Immature natural killer cell (primary cell): ENCODE measurements at places on chromosomes 5 and 9. TPM values are rescaled to one million over a fixed set of nuclear protein-coding genes. Genes with fewer than 3 reads are reported as not detected.

Gene ADCY2
- not detected for polyA plus RNA-seq

Gene CNTNAP3
- polyA plus RNA-seq = not detected

Gene NR5A1
- polyA plus RNA-seq = not detected

Gene STPG3
- polyA plus RNA-seq = not detected

Gene SUB1
- polyA plus RNA-seq = 471 TPM

Gene CCNO
- not detected for polyA plus RNA-seq

Gene TMEM174
- not detected for polyA plus RNA-seq

DNA sequence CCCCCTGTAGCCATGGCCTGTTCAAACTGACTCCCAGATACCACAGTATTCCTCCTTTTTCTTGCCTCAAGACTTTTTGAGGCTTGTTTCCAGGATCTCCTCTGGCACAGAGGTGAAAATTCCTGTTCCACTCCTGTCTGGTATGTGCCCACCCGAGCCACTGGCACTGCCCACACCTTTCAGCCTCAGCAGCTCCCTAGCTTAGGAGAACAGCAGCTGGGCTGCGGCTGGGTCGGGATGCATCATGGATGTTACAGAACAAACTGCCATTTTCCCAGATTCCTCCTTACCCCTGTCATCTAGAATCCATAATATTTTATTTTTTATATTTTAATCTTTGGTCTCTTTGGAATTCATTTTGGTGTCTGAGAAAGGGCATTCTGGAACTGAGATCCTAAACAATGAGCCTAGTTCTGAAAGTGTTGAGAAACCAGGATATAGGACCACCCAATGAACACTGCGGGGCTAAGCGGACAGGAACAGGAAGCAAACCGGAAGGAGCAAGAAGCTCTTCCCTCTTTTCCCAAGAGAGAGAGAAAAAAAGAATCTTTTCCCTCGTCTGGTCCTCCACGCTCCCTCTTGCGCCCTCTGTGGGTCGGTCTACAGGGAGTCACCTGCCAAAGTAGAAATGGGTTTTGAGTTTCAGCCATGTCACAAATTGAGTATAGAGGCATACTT is 12.5 kb downstream of the OR2S2 start:
- H3K27me3 ChIP-seq = peaks cover 2% of the 10 kb centered on the region
- peaks cover 8% of the 10 kb centered on the region for H3K4me1 ChIP-seq
- no peaks in the 10 kb centered on the region for H3K36me3 ChIP-seq
- peak; percentile 8 for DNase-seq
- no peak overlapping the region for H3K27ac ChIP-seq

- no peak for DNase-seq
- H3K27ac ChIP-seq = no peak overlapping the region
- no peaks in the 10 kb centered on the region for H3K27me3 ChIP-seq
- H3K4me1 ChIP-seq = no peaks in the 10 kb centered on the region
Measured at GRCh38 chr9:78781681-78782080, 484.8 kb downstream of the PSAT1 start.

GRCh38 chr5:66949066-66949465 is 247.5 kb downstream of the CD180 start:
- no peak overlapping the region for H3K4me3 ChIP-seq
- H3K36me3 ChIP-seq = no peaks in the 10 kb centered on the region
- no peak overlapping the region for H3K27ac ChIP-seq
- peaks cover 3% of the 10 kb centered on the region for H3K27me3 ChIP-seq
- no peaks in the 10 kb centered on the region for H3K4me1 ChIP-seq

DNA sequence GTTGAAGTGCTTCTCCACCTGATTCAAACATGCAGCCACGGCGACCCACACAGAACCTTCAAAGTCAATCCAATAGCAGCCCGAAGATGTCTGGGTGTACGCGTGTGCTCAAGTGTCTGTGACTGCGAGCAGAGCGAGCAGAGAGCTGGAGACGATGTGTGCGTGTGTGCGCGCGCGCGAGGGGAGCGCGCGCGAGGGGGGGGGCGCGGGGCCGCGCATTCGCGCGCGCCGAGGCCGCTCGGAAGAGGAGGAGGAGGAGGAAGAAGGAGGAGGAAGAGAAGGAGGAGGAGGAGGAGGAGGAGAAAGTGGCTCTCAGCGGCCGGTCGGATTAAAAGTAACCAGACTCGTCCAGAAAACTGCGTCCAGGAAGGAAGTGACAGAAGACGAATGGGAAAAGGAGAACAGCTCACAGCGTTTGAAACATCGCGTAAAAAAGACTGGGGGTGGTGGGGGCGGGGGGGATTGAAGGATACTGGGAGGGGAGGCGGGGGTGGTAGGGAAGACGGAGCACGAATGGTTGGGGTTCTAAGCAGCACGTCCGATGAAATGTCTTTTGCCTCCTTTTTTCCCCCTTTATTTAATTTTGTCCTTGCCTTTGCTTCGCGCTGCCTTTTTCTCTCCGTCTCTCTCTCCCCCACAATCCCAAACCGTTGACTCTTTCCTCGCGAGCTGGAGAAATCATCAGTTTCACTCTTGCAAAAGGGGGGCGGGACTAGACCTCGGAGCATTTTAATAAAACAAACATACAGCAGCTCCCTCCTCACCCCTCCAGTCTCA is at the start of gene MEF2C:
TSS of gene MEF2C (minus strand) at position 126 of the 777 bp plus-strand sequence. CDS start 59,396 bp downstream, outside the sequence.
- peaks cover 1% of the 10 kb centered on the region for H3K27me3 ChIP-seq
- peak within 1 kb of the TSS; percentile 96 for H3K4me3 ChIP-seq
- peak; percentile 29 for DNase-seq
- H3K27ac ChIP-seq = peak within 1 kb of the TSS; percentile 77
- peaks cover 49% of the 10 kb centered on the region for H3K4me1 ChIP-seq
- H3K36me3 ChIP-seq = no peaks in the 10 kb centered on the region

GRCh38 chr5:164672931-164673694 is 1167.7 kb downstream of the MAT2B start:
- DNase-seq = no peak
- H3K27ac ChIP-seq = no peak overlapping the region
- H3K4me1 ChIP-seq = no peaks in the 10 kb centered on the region
- H3K27me3 ChIP-seq = no peaks in the 10 kb centered on the region

DNA sequence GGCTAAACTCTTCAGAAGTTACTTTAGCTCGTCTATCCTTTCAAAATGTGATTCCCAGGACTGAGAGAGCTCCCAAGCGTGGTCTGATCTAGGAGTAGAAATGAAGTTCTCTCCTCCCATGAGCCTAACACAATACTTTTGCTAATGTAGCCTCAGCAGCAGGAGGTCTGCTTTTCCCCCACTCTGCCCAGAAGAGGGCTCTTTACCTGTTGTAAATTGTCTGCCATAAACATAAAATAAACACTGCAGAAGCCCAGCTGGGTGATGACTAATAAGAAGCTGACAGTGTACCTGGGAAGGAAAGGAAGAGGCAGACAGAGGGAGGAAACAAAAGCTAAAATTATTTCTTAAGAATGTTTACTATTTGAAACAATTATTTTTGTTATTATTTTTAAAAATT is 15.4 kb downstream of the SLC36A3 start:
- no peak for DNase-seq
- H3K27ac ChIP-seq = no peak overlapping the region
- no peaks in the 10 kb centered on the region for H3K36me3 ChIP-seq
- H3K4me1 ChIP-seq = no peaks in the 10 kb centered on the region
- peaks cover 3% of the 10 kb centered on the region for H3K27me3 ChIP-seq

- no peaks in the 10 kb centered on the region for H3K4me1 ChIP-seq
- no peaks in the 10 kb centered on the region for H3K36me3 ChIP-seq
- H3K27ac ChIP-seq = no peak overlapping the region
Measured at GRCh38 chr5:163193886-163194285, 243.5 kb upstream of the CCNG1 start.

GRCh38 chr5:142316051-142316450 is 8.8 kb downstream of the SPRY4 start:
- H3K4me1 ChIP-seq = peaks cover 27% of the 10 kb centered on the region
- DNase-seq = no peak
- no peaks in the 10 kb centered on the region for H3K36me3 ChIP-seq
- H3K4me3 ChIP-seq = no peak overlapping the region
- H3K27ac ChIP-seq = no peak overlapping the region

DNA sequence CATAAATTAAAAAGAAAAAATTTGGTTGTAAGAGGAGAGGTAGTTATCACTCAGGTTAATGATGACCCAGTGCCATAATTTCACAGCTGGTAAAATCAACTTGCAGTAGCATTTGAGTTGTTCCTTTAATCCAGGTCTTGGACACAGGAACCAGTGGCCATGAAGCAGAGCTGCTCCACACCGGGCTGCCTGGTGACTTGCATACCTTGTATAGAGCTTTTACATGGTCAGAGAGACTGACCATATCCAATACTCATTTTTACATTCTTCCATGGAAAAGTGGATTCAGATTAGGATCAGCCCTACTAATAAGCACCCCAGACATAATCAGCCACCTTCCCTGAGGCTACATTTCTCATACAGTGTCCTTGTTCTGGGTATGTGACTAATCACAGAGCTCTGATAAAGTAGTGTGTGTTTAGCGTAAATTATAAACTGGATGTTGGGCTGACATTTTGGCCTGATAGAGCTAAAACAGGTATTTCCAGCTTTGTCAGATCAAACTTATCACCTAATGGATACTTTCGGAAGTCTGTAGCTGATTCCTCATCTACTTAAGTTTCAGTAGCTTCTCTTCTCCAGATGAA is 77.0 kb upstream of the ZSWIM6 start:
- no peak overlapping the region for H3K27ac ChIP-seq
- H3K27me3 ChIP-seq = peaks cover 11% of the 10 kb centered on the region
- no peaks in the 10 kb centered on the region for H3K36me3 ChIP-seq
- no peak for DNase-seq

- no peaks in the 10 kb centered on the region for H3K27me3 ChIP-seq
- DNase-seq = no peak
- H3K36me3 ChIP-seq = no peaks in the 10 kb centered on the region
- H3K4me1 ChIP-seq = no peaks in the 10 kb centered on the region
- no peak overlapping the region for H3K4me3 ChIP-seq
Measured at GRCh38 chr5:125575171-125575890, 828.9 kb upstream of the ZNF608 start.

DNA sequence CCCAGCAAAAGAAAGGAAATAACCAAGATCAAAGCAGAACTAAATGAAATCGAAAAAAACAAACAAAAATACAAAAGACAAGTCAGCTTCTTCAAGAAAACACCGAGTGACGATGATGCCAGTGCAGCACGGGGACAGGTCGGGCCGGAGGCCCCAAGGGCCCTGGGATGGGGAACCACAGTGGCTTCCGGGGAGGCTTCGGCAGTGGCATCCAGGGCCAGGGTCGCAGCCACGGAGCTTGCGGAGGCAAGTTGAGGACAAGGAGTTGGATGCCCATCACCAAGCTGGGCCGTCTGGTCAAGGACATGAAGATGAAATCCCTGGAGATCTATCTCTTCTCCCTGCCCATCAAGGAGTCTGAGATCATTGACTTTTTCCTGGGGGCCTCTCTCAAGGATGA is 53.2 kb upstream of the WDR41 start:
- no peaks in the 10 kb centered on the region for H3K4me1 ChIP-seq
- peaks cover 12% of the 10 kb centered on the region for H3K27me3 ChIP-seq
- H3K4me3 ChIP-seq = no peak overlapping the region
- H3K27ac ChIP-seq = no peak overlapping the region
- DNase-seq = no peak
- H3K36me3 ChIP-seq = no peaks in the 10 kb centered on the region

- peaks cover 21% of the 10 kb centered on the region for H3K27me3 ChIP-seq
- no peak overlapping the region for H3K4me3 ChIP-seq
- no peak for DNase-seq
- peaks cover 2% of the 10 kb centered on the region for H3K4me1 ChIP-seq
- no peaks in the 10 kb centered on the region for H3K36me3 ChIP-seq
Measured at GRCh38 chr5:141483902-141484301, 928 bp upstream of the PCDHGC4 start.

DNA sequence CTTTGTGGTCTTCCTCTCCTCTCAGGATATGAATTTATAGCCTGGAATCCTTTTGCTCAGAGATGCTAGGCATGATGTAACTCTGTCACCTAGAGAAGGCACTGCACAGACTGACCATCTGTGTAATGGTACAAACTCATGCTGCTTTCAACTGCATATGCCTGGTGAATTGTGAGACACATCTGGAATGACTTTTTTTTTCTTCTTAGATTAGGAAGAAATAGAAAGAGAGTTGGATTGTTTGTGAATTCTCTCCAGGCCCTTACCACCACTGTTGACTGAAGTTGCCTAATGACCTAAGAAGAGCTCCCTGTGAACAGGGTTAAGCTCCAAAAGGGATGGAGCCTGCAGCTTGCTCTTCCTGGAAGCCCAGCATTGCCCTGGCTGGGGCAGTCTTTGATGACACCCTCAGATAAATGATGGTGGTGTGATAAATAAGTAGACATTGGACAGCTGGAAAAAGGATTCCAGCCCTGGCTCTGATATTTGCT is 47.8 kb upstream of the TRIM32 start:
- no peaks in the 10 kb centered on the region for H3K4me1 ChIP-seq
- no peak overlapping the region for H3K27ac ChIP-seq
- H3K27me3 ChIP-seq = peaks cover 2% of the 10 kb centered on the region
- no peak for DNase-seq
- no peak overlapping the region for H3K4me3 ChIP-seq
- no peaks in the 10 kb centered on the region for H3K36me3 ChIP-seq
